Brain microvascular endothelial cell (primary cell): ENCODE measurements at places on chromosomes 4 and X.

- DNase-seq: no peak
These were observed 19.0 kb downstream of the CPEB2 start for GRCh38 chr4:15021311-15021710.

GRCh38 chr4:11831739-11832138 lies 403.0 kb upstream of the HS3ST1 start:
- DNase-seq: no peak

GRCh38 chr4:44313702-44314101 lies 134.9 kb downstream of the KCTD8 start:
- DNase-seq: no peak

DNA sequence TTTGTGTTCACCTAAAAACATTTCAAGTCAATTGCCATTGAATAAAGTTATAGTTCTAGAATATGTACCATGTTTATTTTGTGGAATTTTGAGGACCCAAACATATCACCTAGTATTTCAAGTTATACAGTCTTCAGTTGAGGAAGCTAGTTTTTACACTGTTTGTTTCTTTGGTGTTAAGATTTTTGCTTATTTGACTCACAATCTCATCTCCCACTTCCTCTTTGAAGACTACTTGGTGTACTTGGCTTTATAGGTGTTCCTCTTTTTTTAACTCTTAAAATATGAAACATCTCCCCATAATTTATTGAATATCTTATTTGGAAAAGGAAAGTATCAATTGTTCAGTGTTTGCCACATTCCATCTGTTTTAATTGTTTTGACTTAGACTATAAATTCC lies 675.4 kb downstream of the RAPGEF2 start:
- no peak for DNase-seq

- DNase-seq: no peak
These were observed 101.9 kb upstream of the SFRP2 start for GRCh38 chr4:153890761-153891160.

GRCh38 chr4:139014371-139015268 lies 961 bp upstream of the NOCT start:
- peak; percentile 92 for DNase-seq

DNA sequence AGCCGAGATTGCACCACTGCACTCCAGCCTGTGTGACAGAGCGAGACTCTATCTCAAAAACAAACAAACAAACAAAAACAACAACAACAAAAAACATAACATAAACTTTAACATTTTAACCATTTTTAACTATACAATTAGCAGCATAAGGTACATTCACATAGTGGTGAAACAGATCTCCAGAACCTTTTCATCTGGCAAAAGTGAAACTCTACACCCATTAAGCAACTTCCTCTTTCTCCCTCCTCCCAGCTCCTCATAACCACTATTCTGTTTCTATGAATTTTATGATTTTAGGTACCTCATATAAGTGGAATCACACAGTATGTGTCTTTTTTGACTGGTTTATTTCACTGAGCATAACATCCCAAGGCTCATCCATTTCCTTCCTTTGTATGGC lies 103.6 kb downstream of the FAM13A start:
- no peak for DNase-seq

GRCh38 chr4:93147524-93148212 lies 680.9 kb upstream of the ATOH1 start:
- DNase-seq: no peak

DNA sequence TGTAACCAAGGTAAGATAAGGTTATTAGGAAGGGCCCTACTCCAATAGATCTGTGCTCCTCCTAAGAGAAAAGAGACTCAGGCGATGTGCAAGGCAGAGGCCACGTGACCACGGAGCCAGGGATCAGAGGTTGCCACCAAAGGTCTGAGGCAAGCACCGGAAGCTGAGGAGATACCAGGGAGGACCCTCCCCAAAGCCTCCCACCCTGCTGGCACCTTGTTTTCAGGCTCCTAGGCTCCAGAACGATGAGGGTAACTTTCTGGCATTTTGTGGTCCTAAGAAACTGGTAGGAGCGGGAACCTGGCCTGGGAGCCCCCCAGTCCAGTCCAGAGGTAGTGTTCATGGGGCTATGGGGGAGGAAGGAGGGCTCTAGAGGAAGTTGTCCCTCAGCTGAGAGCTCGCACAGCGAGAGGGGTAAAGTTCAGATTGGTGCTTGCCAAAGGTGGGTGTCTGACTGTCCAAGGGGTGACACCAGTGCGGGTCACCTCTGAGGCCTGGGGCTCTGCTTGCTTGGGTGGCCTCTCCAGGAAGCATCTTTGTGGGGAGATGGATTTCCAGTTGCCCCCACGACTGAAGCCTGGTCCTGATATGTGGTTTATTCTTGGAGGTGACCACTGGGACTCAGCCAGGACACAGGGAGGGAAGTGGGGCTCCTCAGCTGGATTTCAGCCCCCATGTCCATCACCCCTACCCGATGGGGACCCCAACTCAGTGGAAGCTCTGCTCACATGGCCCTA lies 7.5 kb upstream of the LETM1 start:
- no peak for DNase-seq

DNA sequence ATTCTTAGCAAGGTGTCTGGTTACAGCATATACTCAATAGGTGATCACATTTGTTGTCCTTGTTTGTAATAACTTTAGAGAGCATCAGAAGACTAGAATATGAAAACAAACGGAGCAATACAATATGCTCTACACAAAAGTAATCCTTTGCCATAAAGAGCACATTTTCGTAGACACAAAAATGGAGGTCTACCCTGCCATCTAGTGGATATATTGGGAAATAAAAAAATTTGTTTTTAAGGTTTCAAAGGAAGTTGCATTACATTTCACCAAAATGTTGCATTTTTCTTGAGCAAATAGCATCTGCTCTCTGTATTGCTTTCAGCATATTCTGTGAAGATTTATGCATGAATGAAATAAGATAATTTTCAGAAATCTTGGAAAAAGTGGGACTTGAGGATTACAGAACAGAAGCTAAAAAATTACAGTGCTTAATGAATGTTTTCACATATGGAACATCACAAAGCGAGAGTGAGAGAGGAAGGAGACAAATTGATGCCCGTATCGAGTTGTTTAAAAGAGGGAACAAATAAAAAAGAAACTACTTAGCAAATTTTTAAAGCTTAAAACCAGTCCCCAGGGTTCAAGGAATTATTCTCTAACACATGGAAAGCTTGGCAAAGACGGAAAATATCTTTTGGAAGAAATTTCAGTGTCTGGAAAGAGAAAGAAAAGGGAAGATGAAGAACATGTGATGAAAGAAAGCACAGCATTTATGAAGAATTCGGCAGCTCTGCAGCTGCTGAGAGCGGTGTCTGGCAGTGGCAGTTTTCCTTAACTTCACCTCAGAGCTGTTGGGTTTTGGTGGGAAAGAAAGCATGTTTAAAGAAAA lies 390.1 kb downstream of the ANKRD50 start:
- no peak for DNase-seq

DNA sequence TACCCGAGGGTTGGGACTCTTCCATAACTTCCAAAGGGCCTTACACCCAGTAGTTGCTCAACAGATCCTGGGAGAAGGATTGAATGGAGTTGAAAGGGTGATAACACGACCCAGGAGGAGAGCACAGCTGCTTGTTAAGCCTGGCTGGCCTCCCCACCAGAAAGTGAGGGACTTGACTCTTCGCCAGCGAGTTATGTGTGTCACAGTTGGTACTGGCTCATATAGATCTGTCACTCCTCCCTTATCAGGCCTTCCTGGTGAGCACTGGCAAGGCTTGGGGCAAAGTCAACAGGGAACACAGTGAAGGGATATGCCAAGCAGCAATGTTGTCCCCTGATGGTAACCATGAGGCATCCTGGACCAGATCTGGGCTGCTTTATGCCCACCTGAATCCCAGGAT lies 35.8 kb downstream of the APLN start:
- DNase-seq: no peak

DNA sequence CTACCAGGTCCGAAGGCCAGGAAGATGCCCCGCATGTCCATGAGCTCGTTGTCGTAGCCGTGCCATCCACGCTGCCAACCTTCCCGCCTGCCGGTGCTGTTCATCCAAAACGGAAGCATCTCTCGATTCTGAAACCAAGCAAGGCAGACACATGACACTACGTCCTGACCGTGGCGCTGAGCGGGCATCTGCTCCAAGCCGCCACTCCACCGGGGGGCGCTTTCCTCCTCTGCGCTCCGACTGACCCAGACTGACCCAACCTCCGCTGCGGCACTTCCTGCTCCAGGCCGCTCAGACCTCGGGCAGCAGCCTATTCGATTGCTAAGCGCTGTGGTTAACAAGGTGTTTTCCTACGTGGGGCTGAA lies 120.5 kb downstream of the ENPP6 start:
- DNase-seq: no peak

GRCh38 chr4:1021386-1022050 lies 10.1 kb downstream of the FGFRL1 start:
- no peak for DNase-seq

DNA sequence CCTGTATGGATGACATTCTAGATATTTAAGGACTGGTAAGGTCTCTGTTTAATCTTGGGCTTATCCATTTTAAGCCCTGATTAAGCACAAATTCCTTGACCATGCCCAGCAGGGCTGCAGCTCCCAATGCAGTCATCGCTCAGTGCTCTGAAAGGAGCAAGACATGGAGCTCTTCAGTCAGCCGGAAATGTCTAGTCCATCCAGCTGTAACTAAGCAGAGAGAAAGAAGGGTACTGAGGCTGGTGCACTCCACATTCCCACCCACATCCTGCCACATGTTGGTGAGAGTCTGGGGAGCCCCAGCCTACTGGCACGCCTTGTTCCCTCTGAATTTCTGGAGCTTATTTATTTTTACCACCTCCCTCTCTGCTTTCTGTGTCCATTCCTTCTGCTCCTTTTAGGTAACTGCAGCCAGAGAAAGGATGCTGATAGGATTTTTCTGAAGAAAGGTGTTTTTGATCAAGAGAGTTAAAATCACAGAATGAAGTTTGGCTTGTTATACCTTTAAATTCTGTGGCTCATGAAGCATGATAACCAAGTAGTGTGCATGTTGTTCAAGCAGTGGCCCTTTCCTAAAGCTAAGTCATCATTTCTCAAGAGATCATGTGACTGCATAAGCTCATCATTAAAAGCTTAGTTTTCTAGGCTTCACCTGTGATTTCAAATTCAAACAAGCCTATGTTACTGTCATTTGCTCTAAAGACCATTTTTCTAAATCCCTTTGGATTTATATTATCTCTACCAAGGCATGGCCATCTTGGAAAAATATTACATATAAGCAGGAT lies 74.0 kb downstream of the GALNT7 start:
- DNase-seq: no peak

DNA sequence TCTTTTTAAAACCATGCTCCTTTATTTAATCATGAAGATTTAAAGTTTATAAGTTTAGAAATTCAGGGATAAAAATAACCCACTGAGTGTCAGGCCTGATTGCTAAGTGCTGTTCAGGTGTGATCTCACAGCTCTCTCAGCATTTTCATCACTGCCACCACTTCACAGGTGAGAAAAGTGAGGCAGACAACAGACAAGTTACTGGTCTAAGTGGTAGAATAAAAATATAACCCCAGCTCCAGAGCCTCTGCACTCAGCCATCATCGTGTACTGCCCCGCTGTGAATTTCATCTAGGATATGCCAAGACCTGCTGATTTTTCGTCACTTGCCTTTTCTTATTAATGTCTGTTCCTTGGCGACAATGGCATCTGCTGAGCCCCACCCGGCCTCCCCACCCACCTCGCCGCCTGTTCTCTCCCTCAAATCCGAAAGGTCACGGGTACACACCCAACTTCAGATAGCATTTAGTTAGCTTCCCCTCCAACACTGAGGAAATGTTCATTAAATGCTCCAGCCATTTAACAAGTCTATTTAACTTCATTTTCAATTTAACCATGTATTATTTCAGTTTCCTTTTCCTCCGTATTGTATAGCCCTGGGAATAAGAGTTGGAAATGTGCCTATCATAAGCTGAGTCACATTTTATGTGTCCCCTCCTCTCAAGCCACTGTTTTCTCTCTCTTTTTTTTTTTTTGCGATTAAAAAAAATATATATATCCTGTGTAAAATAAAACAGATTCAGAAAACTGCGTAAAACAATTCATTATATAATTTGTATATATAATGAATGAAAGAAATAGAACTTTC lies 236.5 kb downstream of the CBR4 start:
- no peak for DNase-seq

DNA sequence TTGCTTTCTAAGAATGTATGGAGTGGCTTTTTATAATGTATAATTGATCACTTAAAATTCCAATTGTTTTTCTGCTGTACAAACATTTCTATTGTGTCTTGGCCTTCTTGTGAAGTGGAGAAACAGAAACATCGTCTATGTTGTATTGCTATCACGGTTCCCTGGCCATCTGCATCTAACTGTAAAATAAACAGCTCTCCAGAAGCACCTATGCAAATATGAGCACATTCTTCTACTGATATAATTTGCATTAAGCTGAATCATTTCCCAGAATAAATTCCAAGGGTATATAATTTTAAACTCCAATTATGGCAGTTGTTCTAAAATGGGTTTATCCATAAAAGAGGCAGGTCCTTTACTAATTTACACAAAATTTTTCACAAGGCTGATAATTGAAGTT lies 261.6 kb upstream of the STS start:
- DNase-seq: no peak

- DNase-seq: no peak
These were observed 117.6 kb downstream of the STK32B start for GRCh38 chr4:5168891-5169290.

- no peak for DNase-seq
These were observed 393.8 kb upstream of the GNPDA2 start for GRCh38 chr4:45120163-45120562.

GRCh38 chr4:176792326-176793059 lies at the start of gene VEGFC:
VEGFC (minus strand) TSS chr4:176792922; CDS start chr4:176792311, 611 bp downstream.
- DNase-seq: peak; percentile 70

GRCh38 chr4:56235725-56236124 lies 151.6 kb downstream of the AASDH start:
- no peak for DNase-seq

DNA sequence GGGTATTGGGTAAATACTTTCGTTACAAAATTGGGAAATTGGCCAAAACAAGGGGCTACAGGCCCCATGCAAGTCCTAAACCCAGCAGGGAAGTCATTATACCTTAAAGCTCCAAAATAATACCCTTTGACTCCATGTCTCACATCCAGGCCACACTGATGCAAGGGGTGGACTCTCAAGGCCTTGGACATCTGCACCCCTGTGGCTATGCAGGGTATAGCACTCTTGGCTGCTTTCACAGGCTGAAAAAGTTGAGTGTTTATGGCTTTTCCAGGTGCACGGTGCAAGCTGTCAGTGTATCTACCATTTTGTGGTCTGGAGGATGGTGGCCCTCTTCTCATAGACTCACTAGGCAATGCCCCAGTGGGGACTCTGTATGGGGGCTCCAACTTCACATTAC lies 326.5 kb downstream of the TEX13C start:
- DNase-seq: no peak

DNA sequence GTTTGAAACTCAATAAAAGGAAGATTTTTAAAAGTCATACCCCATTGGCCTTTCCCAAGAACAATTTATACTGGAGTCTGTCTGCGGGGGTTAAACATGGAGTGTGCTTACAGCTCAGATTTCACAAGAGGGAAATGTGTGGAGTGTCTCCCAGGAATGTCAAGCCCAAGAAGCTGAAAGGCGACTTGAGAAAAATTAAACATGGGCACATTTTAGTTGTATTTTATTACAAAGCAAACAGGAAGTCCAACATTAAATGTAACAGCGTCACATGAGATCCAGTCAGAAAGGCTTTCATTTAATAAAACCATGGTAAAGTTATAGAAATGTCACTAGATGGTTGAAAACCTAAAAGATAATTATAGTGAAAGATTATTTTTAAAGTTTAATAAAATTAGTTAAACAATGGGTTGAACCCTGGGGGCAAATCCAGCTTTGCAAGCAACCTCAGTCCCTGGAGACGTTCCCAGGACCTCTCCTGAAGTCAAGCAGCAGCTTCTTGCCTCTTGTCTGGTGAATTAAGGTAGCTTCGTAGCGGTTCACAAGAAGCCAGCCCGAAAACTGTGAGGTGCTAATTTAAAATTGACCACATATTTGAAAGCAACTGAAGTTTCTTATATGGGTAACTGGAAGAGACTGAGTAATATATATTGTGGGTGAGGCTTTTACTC lies 168.4 kb upstream of the EDNRA start:
- no peak for DNase-seq
